ENCODE measurements at places on chromosomes 16 and 17.
A peak's percentile ranks its signal among the peaks of the same experiment; 100 is the strongest.

DNA sequence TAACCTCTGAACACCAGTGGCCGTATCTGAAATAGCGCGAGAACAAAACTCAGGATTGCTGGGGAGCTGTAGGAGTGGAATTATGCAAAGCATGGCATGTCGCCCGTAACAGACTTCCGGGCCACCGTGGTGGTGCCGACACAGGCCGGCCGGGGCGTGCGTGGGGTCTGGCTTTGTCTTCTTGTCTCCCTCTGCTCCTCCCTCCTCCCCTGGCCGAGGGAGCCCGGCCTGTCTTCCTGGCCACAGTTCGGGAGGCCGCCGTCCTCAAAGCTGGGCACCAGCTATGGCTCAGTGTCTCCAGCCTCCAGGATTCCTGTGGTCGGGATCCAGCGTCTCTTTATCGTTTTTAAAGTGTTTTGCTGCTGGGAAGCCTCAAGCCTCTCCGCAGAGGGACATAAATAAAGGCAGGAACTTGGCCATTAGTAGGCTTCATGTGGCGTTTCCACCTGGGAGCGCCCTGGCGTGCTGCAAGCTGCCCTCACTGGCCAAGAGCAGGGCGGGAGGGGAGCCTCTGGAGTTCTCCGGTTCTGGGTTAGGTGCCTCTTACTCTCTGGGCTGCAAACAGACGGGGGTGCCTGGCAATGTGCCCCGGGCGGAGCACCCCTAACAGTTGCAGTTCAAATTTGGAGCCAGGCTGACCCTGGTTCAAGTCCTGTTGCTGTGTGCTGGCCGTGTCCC, 22.0 kb upstream of the NPTX1 start:
- peak; percentile 76 for DNase-seq

DNA sequence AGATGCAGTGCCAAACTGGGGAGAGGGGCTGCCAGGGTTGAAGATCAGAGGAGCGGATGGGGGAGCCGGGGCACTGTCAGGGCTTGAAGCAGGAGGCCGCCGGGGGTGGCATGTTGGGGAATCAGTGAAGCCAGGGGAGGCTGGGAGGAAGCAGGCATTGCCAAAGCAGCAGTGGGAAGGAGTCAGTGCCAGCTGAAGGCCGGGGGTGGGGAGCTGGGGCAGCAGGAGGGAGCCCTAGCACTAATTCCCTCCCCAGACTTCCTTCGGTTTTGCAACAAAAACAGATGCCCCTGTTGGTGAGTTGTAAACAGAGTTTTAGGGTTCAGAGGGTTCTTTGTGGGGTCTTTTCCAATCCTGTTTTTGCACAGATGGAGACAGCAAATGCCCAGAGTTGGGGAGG, 10.9 kb upstream of the TAC4 start:
- DNase-seq, result no peak

- DNase-seq, result no peak
Observed at GRCh38 chr17:13646969-13647542, 45.3 kb upstream of the HS3ST3A1 start.

DNA sequence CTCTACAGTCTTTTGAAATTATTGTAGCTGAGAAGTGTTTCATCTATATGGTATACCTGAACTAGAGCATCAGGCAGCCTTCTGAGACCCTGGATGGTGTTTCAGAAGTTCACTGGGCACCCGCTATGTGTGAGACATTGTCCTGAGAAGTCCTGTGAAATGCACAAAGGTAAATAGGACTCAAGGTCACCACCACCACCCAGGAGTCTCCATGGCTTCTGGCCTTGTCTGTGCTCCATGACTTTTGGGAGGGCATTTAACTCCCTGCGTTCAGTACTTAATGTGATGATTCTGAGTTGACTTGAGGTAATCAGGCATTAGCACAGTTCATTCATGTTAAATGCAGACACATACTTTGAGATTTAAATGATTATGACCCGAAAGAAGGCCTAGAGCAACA, 1.1 kb downstream of the MLYCD start:
- DNase-seq, result peak; percentile 62

- DNase-seq, result no peak
Observed at GRCh38 chr16:82357237-82357636, 187.2 kb upstream of the MPHOSPH6 start.

DNA sequence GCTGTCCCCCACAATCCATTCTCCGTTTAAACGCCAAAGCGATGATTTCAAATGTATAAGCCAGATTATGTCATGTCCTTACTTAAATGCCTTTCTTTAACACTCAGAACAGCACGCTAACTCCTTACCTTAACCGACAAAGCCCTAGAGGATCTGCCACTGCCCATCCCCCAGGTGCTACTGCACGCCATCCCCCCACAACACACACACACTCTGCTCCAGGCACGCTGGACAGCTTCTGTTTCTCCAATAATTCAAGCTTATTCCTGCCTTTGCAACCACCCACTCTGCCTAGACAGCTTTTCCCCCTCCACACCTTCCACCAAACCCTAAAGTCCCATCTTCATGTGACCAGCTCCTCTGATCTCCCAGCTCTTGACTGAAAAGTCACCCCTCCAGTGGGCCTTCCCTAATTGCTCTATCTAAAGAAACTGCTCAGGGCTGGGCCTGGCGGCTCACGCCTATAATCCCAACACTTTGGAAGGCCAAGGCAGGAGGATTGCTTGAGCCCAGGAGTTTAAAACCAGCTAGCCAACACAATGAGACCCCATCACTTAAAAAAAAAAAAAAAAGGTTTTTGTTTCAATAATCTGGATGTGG, 38.9 kb upstream of the RPL38 start:
- DNase-seq, result no peak

DNA sequence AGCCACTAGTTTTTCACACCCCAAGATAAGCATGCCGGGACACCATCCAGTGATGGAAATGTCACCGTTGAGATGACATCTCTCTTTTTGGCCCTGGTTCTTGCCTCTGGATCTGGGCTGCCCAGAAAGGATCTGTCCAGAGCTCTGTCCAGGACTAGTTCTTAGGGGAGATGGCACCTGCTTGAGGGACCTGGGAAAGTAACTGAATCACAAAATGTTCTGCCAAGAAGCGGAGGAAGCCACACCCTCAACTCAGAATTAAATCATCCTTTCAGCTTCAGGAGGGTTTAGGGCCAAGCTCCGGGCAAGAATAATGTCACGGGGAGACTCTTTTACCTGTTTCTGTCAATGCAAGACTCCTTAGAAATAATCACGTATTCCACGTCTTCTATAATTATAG, 248.6 kb downstream of the MAF start:
- DNase-seq, result no peak
